Fibroblast of skin of left biceps (primary cell): ENCODE measurements at places on chromosomes 13 and 19.

GRCh38 chr13:31198519-31198918, 1.3 kb upstream of the B3GLCT start:
- DNase-seq: no peak

DNA sequence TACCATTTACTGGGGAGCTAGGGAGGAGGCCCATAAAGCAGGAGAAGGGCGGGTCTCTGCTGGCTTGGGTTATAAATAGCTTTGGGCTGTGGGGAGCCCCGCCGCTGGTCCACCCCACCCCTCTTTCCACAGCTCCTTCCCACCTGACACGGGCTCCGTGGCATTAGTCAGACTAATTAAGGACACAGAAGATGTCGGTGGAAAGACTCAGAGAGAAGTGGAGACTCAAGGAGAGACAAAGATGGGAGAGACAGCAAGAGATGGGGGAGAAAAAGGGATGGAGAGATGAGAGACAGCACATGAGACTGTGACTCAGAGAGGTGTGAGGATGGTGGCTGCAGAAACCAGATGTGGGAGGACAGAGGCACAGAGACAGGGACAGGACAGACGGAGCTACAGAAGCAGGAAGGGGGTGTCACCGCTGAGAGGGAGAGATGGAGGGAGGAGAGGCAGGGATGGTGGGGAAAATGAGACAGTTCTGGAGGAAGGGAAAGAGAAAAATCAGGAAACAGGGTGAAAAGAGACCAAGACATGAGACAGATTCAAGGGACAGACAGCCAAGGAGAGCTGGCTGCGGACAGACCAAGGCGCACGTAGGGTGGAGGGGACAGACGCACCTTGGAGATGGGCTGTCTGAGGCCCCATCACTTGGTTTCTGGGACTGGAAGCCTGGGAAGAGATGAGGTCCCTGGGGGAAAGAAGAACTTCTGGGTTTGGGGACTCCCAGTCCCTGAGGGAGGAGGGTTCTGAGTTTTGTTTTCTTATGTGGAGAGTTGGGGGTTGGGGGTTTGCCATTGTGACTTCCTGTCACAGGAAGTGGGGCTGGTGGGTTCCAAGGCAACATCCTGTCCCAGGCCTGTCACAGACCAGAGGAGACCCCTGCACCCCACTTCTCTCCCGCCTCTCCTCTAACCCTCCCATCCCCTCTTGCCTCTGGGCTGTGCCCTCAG, 4.1 kb downstream of the ARHGEF1 start:
- DNase-seq: no peak

DNA sequence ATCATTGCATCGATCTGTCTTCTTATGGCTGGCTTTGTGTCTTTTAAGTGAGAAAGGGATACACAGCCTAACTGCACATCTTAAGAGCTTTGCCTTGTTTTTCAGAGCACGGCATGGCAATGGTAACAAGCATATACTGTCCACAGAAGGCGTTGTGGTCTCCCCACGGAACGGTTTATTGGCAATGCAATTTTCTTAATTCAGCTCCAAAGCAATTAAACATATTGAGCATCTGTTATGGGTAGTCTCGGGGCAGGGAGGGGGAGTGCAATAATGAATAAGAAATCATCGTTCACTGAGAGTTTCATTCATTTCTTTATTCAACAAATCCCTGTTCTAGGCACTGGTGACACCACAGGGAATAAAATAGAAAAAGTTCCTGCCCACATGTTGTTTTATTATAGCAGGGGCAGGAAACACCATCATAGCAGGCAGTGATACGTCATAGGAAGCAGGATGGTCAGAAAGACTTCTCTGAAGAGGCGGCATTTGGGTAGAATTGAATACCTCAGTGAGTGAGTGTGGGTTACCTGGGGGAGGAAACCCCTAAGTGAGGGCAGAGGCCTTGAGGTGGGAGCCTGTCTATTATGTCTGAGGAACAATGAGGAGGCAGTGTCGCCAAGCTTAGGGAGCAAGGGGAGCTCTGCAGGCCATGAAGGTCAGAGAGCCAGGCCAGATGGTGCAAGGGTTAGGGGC, 185.7 kb upstream of the KL start:
- no peak for DNase-seq

DNA sequence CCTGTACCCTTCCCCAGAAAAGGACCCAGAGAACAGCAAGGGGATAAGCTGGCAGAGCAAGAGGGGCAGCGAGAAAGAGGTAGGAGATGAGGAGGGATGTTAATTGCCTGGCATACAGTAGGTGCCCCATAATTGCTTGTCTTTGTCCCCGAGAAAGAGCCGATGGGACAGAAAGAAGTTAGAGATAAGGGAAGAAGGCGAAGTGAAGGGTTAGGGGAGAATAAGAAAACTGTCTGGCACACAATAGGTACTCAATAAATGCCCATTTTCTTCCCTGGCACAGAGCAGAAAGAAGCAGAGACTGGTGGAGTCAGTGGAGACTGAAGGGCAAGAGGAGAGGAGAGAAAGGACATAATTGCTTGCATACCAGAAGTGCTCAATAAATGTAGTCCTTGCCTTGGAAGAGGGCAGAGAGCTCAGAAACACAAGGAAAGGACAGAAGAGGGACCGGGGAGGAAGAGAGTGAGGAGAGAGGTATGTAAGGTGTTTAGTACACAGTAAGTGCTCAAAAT, 15.9 kb downstream of the JOSD2 start:
- DNase-seq: no peak

GRCh38 chr13:41222259-41222852, 28.0 kb upstream of the KBTBD7 start:
- peak; percentile 8 for DNase-seq

GRCh38 chr13:109840201-109840892, 54.0 kb upstream of the IRS2 start:
- no peak for DNase-seq

GRCh38 chr19:35000647-35001501, 751 bp downstream of the GRAMD1A start:
- no peak for DNase-seq

- no peak for DNase-seq
Measured at GRCh38 chr19:12155324-12155860, 1.1 kb downstream of the ZNF625 start.

DNA sequence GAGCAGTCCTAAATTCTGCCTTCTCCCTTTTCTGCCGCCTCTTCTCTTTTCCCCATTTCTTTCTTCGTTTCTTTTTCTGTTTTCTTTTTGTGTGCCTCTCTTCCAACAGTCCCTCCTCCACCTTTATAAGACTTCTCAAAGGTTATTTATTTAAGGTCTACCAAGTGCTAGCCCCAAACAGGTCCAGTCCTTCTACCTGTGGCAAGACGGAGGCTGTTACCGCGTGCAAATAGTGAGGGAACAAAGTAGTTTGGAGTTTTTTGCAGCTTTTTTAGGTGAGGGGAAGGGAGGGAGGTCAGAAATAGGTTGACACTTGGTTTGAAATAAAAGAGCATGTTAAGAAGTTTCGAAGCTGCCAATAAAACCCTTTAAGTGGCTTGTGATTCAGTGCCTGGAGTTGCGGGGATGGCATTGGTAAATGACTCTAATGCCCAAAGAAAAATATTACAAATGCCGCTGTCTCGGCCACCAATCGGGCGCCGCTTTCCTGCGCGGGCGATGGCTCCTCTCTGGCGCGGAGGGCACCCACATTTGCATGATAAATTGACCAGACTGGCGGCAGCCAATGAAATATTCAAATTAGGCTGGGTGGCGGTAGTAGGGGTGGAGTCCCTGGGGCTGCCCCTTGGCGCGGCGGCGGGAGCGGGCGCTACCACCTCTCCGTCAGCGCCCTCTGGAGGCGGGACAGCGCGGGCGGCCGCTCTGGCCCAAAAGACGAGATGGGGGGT, 7.5 kb upstream of the TSHZ3 start:
- DNase-seq: no peak

GRCh38 chr19:56405062-56405461, 930 bp downstream of the ZNF583 start:
- no peak for DNase-seq

- DNase-seq: no peak
Measured at GRCh38 chr13:112983428-112984196, 14.6 kb downstream of the MCF2L start.
